ENCODE measurements at places on chromosomes 1 and 21.

GRCh38 chr1:110538075-110538474, 19.1 kb upstream of the KCNA10 start:
- no peak for DNase-seq

GRCh38 chr1:8629241-8630091, 188.0 kb downstream of the RERE start:
- no peak for DNase-seq

- DNase-seq, result no peak
Measured at GRCh38 chr1:248811514-248812490, 13.9 kb downstream of the SH3BP5L start.

DNA sequence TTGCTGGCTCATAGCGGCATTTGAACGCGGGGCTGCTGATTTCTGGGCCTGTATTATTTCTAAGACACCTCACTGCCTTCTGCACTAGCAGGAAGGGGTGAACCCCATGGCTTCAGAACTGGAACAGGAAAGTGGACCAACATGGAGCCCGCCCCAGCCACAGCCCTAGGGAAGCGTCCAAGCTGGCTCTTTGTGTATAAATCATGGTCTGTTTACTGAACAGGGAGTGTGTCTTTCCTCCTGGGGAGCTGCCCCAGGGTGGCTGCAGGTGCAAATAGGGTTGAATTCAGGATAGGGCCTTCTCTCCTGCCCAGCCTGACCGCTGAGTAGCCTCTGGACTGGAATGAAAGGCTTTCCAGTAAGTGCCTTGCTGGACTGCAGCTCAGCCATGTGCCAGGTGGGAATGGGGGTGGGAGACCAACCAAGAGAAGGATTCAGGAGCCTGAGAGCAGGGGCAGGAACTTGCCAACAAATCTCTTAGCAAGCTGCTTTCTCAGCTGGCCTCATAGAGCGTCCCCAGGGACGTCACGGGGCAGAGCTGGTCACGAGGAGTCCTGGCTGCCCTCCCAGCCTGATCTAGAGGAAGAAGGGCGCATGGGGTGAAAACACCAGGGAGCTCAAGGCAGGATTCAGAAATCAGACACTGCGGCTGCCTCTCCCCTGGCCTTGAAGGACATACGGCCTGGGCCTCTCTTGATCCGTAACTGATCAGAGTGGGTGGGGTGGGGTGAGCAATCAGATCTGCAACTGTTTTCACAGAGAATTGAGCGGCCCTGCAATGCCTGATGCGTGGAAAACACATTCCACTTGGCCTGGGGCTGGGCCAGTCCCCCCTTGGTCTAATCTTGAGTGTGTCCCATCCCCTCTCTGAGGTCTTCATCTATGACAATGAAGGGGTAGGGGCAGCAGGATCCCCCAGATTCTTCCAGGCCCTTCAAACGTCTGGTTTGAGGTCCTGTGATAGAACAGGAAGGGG, 56.5 kb upstream of the SELENON start:
- no peak for DNase-seq

GRCh38 chr1:164746632-164747031, 187.6 kb downstream of the PBX1 start:
- no peak for DNase-seq

- DNase-seq, result no peak
Measured at GRCh38 chr1:161082996-161083747, 6.2 kb downstream of the NECTIN4 start.

DNA sequence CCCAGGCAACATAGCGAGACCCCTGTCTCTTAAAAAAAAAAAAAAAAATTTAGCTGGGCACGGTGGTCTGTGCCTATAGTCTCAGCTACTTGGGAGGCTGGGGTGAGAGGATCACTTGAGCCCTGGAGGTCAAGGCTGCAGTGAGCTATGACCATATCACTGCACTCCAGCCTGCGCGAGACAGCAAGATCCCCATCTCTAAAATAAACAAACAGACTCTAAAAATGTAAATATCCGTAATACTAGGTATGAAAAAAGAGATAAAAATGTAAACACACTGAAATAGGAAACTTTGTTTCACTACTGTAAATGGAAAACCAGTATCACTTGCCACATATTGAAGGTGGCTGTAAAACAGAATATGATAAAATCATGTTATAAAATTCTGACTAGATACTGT, 17.2 kb downstream of the ADAR start:
- no peak for DNase-seq

- no peak for DNase-seq
Measured at GRCh38 chr1:169250795-169251194, 116.8 kb downstream of the NME7 start.

- DNase-seq, result no peak
Measured at GRCh38 chr1:54583307-54583686, 35.3 kb downstream of the ACOT11 start.

DNA sequence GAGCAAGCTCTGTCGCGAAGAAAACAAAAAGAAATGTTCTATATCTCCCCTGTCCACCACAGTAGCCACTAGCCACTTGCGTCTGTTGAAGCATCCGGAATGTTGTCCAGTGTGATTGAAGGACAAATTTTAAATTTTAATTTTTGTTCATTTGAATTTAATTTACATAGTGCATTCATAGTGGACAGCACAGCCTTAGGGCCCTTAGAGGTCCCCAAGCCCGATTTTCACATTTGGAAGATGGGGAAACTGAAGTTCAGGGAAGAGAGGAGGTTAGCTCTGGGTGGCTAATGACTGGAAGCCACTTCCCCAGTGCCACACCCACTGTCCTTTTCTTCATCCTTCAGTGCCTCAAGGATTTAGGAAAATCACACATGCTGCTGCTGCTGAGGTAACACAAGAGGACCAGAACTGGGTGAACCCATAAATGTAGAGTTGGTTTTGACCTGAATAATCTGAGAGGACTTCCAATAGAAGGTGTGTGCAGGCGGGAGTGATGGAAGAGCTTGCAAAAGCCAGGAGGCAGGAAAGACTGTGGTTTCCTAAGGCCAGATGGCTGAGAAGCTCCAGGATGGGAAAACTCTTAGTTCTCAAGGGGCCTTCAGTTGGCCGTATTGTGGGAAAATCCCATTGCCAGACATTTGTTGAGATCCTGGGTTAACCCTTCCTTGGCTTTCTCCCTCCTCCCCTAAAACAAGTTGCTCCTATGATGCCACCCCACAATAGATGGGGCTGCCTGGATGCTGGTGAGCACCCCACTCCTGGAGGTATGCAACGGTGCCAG, 49.5 kb downstream of the TRIM11 start:
- DNase-seq, result no peak

GRCh38 chr1:228871314-228872061, 136.2 kb downstream of the RHOU start:
- DNase-seq, result no peak

GRCh38 chr1:55127827-55128343, 87.3 kb downstream of the USP24 start:
- DNase-seq, result no peak

GRCh38 chr1:44347280-44347679, 7.8 kb downstream of the ERI3 start:
- no peak for DNase-seq

DNA sequence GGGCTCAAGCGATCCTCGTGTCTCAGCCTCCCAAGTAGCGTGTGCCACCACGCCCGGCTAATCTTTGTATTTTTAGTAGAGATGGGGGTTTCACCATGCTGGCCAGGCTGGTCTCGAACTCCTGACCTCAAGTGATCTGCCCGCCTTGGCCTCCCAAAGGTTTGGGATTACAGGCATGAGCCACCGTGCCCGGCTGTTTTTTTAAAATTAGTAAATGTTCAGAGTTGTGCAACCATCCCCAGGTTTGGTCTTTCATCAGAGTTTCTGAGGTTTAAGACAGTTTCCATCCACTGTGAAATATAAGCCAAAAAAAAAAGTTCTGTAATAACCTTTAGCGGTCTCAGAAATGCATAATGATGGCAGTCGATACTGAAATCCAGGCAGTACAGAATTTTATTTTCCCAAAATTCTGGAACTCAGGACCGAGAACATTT, 550 bp upstream of the SYT11 start:
- DNase-seq, result no peak

- no peak for DNase-seq
Measured at GRCh38 chr21:37226041-37226920, 40.9 kb downstream of the VPS26C start.

- no peak for DNase-seq
Measured at GRCh38 chr1:61444288-61444687, 280.7 kb downstream of the TM2D1 start.

Data from type B pancreatic cell (in vitro differentiated cells).